Activated CD4-positive, CD25-positive, alpha-beta regulatory T cell treated with anti-CD3 and anti-CD28 coated beads, Interleukin-2, amount 50 U/mL, for 72 hours (primary cell): ENCODE measurements at places on chromosomes 16 and 17.

GRCh38 chr16:11797166-11797956 lies at the start of gene ZC3H7A:
Gene ZC3H7A, minus strand, starts transcription at chr16:11797258. Its CDS starts 14,904 bp downstream, at chr16:11782354.
- DNase-seq, result peak; percentile 95

DNA sequence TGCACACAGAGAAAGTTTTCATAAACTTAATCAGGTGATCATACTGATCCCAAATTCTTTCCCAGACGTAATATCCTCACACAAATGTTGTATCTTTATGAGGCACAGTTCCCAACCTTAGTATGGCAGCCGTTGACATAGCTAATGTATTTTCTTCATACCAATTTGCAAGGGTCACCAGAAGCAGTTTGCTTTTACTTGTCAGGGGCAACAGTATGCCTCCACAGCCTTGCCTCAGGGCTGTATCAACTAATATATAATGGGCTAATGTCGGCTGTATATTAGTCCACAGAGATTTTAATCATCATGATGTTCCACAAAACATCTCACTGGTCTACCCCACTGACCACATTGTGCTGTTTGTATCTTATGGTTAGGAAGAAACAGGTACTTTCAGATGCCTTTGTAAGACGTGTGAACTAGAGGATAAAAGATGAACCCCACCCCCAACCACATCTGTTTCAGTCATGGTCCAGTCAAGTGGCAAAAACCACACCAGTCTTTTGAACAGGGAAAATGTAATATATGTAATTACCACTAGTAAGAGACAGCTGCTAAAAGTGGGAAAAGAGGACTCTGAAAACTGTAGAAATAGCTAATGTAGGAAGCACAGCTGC lies 55.2 kb downstream of the GAN start:
- no peak for DNase-seq

GRCh38 chr17:37089956-37090355 lies 141.2 kb downstream of the AATF start:
- no peak for DNase-seq

DNA sequence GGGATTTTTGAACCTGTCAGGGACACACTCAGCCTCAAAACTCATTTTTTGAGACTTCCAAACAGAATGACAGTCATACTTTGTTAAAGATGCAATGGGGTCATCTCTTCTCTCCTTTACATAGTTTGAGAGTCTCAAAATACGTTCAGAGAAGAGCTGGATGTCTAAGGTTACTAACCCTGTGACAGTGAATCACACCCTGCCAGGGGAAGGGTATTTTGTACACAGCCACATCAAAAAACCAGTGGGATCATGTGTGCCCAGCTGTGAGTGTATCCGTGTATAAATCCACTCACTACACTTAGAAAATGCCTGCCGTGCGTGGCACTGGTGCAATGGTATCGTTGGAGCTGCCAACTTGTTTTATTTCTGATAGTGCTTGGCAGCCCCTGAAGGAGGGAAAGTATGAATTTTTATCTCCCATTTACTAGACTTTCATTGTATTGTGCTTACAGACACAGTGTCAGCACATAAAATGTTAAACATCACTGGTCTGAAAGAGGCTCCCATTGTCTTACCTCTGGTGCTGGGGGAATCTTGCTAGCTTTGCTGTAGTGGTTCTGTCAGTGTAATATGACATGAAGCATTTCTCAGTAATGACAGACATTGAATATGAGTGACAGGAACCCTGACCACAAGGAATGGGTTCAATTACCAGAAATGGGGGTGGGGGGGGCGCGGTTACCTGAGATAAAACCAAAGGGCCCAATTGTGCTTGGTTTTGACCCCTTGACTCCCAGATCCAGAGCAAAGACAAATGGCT lies 256.3 kb downstream of the FTO start:
- no peak for DNase-seq

DNA sequence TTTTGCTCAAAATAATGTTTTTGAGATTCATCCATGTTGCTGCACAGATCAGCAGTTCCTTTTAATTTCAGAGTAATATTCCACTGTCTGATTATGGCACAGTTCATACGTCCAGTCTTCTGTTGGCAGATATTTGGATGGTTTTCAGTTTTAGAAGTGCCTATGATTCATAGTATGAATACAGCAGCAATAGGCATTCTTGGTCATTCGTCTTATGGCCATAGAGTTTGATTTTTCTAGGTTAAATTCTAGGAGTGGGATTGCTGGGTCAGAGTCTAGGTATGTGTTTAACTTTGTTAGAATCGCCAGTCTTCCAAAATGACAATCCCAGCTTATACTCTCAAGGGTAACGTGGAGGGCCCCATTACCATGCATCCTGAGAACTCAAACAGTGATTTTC lies 11.5 kb upstream of the IL34 start:
- no peak for DNase-seq

- DNase-seq, result no peak
Measured at GRCh38 chr16:14199624-14200023, 128.5 kb downstream of the MRTFB start.

DNA sequence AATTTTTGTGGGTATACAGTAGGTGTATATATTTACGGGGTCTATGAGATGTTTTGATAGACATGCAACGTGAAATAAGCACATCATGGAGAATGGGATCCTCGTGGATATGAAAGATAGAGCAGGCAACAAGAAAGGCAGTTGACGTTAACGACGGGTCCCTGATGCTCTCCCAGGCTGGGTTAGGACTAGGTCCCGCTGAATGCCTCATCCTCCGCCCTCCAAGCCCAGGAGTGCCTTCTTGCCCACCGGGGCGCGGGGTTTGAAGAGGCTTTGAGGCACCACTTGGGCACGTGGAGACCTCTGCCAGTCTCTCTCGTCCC lies 9.5 kb upstream of the ZFP90 start:
- DNase-seq, result no peak
